Endodermal cell (in vitro differentiated cells): ENCODE measurements at places on chromosomes 5 and 9.

DNA sequence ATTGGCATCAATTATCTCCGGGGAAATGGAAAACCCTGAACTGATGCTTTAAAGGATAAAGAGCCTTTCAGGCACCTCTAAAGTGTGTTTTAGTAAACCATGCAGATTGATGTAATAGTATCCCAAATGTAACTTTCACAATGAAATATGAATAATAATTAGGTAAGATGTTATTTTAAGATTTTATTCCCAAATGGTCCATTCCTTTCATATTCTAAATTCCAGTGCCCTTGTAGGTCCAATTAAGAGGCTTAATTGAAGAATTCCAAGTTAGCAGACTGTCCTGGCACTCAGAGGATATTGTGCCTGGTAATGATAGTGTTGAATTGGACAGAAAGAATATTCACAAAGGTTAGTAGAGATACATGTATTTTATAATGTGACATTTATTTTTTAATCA lies 352.5 kb upstream of the NUDT12 start:
- no peak overlapping the region for H3K4me3 ChIP-seq
- H3K27me3 ChIP-seq, result no peaks in the 10 kb centered on the region
- no peaks in the 10 kb centered on the region for H3K4me1 ChIP-seq
- H3K27ac ChIP-seq, result no peak overlapping the region
- H3K36me3 ChIP-seq, result no peaks in the 10 kb centered on the region
- DNase-seq, result no peak

DNA sequence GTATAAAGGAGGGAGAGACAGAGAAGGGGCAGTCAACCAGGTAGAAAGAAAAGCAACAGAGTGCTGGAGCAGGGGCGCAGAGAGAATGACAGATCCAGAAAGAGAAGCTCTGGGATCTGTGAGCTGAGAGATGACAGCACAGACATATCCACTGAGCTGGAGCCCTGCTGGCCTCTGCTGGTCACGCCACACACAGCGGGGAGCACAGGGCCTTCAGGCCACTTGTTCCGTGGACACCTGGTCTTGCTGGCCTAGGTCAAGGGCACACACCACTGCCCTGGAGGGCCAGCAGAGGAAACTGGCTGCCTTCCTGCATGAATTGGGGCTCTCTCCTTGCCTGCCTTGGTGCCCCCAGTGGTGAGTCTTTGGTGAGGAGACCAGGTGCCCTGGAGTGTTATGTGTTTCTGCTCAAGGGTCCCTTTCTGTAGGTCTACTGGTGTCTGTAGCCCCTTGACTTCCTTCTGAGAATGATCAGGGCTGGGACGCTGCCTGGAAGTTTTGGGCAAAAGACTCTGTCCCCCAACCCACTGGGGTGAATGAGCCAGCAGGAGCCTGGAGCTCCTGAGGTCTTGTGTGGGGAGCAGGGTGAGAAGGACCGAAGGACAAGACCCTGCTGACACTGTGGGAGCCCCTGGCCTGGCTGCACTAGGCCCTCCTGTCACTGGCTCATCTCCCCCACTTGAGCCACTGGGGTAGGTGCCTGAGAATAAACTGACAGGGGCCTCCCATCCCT lies 59.2 kb upstream of the ADAMTS2 start:
- H3K27ac ChIP-seq, result no peak overlapping the region
- no peaks in the 10 kb centered on the region for H3K36me3 ChIP-seq
- no peak overlapping the region for H3K4me3 ChIP-seq
- no peaks in the 10 kb centered on the region for H3K4me1 ChIP-seq

DNA sequence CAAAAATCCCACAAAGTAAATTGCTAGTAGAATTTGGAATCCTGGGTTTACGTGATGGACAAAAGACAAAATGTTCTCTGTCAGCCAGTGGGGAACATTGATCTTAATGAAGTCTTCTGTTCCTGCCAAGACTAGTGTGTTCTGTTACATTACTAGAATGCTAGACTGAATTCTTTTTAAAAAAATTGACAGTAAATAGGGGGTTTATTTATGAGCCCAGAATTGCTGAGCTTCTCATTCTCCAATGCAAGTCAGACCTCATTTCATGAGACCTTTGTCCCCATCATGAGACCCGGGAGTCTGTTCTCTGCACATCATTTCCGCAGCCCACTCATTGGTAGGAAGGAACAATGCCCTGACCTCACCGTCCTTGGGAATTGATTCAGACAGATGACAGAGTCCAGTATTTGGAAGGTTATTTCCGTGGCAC lies 173.8 kb upstream of the OTULINL start:
- no peak for DNase-seq
- peaks cover 52% of the 10 kb centered on the region for H3K36me3 ChIP-seq
- no peak overlapping the region for H3K27ac ChIP-seq
- no peaks in the 10 kb centered on the region for H3K4me1 ChIP-seq
- H3K27me3 ChIP-seq, result no peaks in the 10 kb centered on the region
- no peak overlapping the region for H3K4me3 ChIP-seq

DNA sequence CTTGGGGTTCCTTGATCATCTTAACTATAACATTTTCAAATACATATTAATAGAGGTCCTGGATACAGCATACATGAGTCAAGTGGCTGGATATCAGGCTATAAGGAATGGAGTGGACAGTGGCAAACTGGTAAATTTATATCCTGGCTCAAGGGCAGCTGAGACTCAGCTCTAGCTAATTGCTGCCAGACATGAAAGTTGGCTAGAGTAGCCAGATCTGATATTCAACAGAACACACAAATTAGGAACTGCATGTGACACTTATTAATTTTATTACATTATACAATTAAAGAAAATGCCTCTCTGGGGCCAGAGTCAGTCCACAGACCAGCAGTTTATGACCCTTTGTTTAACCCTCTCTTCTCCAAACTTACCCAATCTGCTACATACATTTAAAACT lies 206.5 kb downstream of the KCTD16 start:
- H3K36me3 ChIP-seq, result no peaks in the 10 kb centered on the region
- H3K27ac ChIP-seq, result no peak overlapping the region
- no peak overlapping the region for H3K4me3 ChIP-seq
- no peak for DNase-seq

DNA sequence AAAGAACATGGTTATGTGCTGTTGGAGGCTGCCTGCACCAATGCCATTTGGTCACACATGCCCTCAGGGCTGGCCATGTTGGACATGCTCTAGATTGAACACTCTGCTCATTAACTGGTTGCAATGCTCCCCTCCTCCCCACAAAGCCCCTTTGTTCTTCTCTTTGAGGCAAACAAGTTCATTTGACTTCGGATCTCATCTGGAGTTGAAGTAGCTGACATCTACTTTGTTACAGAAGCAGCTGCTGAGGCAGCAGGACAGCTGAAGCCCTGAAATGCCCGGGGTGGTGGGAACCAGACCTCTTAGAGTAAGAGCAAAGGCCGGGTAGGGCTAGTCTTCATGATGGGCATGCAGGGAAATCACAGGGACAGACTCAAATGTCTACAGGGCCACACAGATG lies 123.5 kb downstream of the APBA1 start:
- DNase-seq, result no peak
- peak overlapping the region; percentile 81 for H3K27ac ChIP-seq
- H3K27me3 ChIP-seq, result no peaks in the 10 kb centered on the region
- no peaks in the 10 kb centered on the region for H3K36me3 ChIP-seq
